ENCODE measurements at places on chromosomes 6 and 20.
A peak's percentile ranks its signal among the peaks of the same experiment; 100 is the strongest.

GRCh38 chr6:4297348-4297747, 162.0 kb upstream of the ECI2 start:
- no peak for DNase-seq

GRCh38 chr6:158816329-158816728, 2.8 kb downstream of the EZR start:
- DNase-seq = no peak

- DNase-seq = no peak
Observed at GRCh38 chr20:33539129-33539528, 49.2 kb downstream of the CBFA2T2 start.

DNA sequence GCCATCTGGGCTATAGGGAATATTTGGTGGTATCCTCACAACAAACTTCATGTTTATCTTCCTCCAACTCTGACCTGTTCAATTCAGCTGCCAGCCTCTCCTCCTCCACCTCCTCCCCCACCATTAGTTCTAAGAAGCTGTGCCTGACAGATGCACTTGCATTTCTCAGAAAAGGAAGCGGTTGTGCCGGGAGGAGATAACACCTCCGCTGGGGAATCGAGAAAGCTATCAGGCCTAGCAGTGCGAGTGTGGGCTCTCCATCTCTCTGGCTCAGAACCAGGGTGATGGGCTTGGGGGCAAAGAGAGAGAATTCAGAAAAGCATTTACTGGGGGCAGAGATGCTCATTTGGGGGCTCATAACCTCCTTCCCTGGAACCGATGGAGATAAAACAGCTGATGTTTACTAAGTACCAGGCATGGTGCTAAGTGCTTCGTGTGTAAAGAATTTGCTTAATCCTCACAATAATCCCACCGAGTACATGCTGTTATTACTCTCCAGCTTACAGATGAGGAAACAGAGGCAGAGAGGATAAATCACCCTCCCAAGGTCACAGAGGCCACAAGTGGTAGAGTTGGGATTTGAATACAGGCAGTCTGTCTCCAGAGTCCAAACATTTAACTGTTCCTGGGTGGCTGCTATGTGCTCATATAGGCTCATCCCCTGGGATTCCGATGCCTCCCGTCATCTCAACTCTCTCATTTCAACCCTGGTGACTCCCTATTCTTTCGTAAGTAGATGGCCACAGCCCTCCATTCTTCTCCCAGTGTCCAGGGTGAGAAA, 38.3 kb downstream of the COX4I2 start:
- no peak for DNase-seq

GRCh38 chr6:153957394-153957793, 81.6 kb upstream of the OPRM1 start:
- no peak for DNase-seq

DNA sequence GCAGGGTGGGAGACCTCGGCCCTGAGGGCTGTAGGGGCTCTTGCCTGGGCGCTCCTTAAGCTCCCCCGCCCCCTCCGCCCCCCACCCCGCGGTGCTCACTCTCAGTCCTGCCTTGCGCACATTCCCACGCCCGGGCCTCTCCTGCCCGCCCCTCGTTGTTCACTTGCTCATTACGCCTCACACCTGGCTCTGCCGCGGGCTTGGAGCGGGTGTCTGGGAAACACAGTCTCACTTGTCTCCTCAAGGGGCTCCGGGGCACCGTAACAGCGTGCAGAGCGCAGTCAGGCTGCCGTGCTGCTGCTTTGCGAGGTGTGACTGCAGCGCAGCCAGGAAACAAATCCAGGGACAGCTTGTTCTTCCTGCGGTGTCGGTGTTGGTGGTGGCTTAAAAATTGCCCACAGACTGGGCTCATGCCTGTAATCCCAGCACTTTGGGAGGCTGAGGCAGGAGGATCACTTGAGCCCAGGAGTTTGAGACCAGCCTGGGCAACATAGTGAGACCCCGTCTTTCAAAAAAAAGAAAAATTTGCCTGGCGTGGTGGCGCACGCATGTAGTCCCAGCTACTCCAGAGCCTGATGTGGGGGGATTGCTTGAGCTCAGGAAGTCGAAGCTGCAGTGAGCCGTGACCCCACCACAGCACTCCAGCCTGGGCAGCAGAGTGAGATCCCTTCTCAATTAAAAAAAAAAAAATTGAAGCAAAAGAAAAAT, 4.6 kb downstream of the NPBWR2 start:
- no peak for DNase-seq

GRCh38 chr6:6008089-6008647, 1.4 kb upstream of the NRN1 start:
- no peak for DNase-seq

DNA sequence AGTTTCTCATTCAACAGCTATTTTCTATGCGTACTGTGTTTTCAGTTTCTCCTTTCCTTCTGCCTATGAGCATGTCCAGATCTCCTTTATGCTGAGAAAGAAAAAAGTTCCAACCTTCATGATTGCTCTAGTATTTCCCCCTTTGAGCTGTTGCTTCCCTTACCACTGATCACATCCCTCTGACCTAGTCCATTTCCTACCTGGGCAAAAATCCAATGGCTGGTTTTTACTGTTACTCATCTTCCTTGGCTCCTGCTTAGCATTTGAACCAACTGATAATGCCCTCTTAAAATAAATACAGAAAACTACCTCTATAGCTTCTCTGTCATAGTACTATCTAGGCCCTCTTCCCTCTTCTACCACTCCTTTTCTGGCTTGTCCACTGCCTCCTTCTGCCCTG, 6.0 kb downstream of the RFX6 start:
- no peak for DNase-seq

- no peak for DNase-seq
Observed at GRCh38 chr20:45647441-45648050, 16.5 kb upstream of the WFDC9 start.

DNA sequence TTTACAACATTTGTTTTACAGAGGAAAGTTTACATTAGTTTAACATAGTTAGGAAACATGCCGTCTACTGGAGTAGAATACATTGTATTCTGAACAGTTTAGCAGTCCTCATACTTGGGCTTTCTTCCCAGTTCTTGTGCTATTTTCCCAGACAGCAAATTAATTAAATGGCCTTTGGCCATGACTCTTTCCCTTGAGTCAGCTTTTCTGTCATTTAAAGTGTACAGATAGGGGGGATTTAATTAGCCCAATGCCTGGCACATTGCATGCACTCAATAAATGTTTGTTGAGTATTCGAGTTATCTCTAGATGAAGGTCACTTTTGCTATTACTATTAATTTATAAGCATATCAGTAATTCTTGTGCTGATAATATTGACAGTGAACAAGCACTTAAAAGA, 1.6 kb downstream of the TMEM244 start:
- no peak for DNase-seq

- DNase-seq = no peak
Observed at GRCh38 chr20:55054453-55054852, 579.1 kb downstream of the DOK5 start.

- DNase-seq = no peak
Observed at GRCh38 chr6:89098461-89098860, 17.9 kb downstream of the PNRC1 start.

GRCh38 chr6:25363427-25363826, 84.3 kb downstream of the CARMIL1 start:
- DNase-seq = no peak

- DNase-seq = no peak
Observed at GRCh38 chr6:39642270-39642669, 82.9 kb downstream of the KIF6 start.

DNA sequence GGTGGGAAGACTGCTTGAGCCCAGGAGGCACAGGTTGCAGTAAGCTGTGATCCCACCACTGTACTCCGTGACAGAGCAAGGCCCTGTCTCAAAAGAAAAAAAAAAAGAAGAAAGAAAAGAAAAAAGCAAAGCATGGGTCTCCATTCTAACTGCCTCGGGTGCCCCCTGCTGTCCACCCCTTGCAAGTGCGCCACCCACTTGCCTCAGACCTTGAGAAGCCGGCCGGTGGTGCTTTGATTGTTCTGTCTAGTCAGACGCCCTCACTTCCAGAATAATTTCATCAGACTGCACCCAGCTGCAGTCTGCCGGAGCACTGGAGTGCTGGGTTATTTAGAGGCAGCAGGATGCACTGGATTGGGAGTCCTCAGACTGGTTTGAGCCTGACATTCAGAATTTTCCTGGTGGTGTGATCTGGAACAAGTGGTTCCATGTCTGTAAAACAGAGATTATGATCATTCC, 17.6 kb upstream of the TM9SF4 start:
- peak; percentile 88 for DNase-seq

DNA sequence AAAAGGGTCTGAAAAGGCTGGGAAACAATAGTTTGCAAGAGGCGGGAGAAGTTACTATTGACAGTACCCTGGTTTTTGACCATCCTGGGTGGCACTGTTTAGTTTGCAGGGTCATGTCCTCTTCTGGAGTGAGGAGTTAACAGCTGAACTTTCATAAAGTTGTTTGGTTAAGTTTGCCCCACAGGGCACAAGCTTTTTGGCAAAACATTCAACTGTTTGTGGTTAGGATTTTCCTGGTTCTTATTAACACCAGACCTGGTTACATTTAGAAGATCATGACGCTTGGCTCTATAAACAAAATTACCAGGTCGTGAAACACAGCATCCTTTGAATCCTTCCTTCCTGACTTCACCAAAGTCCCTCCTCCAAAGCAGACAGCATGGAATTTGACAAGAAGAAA, 106.1 kb downstream of the RIN2 start:
- no peak for DNase-seq

DNA sequence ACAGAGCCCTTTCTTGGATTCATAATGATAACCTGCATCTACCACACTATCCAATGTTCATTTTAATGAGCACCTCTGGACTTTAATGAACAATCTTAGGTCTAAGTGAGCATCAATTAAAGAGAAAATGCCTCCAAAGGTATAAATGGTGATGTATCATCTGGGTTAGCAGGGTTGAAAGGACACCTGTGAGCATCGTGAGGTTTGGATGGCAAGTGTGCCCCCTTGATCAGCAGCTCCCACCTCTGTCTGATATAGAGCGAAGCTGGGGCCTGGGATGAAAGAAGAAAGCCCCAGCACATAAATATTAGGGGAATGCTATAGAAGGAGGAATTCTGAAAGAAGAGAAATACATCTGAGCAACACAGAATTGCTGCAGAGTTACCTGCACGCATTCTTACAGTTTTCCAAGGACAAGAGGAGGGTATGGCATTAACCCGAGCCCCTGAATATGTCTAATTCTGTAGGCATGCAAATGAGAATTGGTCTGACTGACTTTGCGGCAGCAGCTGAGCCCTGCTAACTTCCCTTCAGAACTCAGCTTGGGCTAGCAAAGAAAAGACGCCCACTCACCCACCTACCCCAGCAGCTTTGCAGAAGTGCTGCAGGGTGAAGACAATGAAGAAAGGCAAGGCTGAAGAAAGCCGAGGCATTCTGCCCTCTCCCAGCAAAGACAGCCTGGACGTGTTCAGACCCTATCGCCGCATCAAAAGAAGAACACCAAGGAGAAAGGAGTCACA, 136.2 kb downstream of the GMPR start:
- DNase-seq = no peak

GRCh38 chr6:105988812-105989577, 97.1 kb upstream of the PRDM1 start:
- DNase-seq = no peak

DNA sequence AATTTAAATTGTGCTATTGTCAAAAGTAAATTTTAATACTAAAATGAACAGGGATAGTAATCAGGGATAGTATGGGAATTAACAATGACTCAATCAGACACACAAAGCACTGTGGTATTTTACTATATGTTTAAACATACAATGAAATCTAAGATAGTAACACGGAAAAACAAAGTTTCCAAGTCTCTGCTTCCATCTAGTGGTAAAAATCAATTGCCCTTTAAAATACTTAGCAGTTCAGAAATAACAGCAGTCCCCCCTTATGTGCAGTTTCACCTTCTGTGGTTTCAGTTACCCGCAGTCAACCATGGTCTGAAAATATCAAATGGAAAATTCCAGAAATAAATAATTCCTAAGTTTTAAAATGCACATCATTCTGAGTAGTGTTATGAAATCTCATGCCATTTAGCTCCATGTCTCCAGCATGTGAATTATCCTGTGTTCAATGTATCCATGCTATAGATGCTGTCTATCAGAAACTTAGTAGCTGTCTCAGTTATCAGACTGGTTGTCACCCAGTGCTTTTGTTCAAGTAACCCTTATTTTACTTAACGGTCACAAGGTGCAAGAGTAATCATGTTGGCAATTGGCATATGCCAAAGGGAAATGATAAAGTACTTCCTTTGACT, 58.5 kb downstream of the AHI1 start:
- no peak for DNase-seq

- no peak for DNase-seq
Observed at GRCh38 chr6:6686176-6686575, 97.7 kb downstream of the LY86 start.

- no peak for DNase-seq
Observed at GRCh38 chr6:155867682-155868081, 412.0 kb upstream of the NOX3 start.

DNA sequence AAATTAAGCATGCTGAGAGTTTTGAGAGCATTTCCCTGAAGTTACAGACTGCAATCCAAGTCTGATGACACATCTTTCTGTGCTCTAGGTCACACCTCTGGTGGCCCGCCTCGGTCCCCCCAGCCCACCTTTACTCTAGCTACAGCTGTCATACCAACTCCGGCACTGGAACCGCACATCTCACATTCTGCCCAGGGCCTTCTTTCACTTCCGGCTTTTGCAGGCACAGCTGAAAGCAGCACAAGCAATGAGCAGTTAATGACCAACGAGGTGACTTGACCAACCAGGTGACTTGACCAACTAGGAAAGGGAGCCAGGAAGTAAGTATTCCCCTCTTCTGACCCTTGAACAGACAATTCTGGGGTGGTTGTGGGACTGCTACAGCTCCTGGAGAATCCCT, 88.6 kb upstream of the MOCS1 start:
- no peak for DNase-seq

DNA sequence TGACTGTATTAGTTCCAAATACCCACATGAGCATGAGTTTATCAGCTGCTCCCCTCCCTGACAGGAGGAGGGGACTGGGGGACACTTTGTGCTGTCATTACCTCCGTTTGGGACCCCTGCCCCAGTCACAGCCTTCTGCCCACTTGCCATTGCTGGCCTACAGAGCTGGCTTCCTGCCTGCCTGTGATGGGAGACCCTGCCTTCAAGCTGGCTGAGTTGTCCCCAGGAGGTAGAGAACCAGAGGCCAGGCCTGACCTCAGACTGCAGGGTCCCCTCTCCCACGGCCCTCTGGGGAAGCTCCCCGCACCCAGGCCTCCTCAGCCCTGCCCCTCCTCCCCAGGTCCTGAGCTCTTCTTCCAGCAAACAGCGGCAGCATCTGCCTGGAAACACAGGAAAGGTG, 105.5 kb downstream of the JPH2 start:
- no peak for DNase-seq

DNA sequence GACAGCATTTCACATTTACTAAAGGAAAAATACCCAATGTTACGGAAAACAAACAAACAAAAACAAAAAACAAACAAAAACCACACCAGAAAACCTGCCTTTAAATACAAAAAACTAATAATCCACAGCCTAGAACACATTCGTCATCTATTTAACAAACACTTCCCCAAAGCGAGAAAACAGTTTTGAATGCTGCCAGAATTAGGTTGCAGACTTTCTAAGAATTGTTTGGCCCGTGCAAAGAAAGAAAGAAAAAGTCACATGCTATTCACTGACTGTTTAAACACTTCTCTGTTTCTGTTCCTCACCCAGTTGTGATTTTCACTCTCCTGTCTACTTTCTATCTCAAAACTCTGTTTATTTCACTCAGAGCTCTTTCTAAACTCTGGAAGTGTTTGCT, 52.5 kb downstream of the BCAS1 start:
- no peak for DNase-seq

GRCh38 chr20:39549733-39550132, 587.6 kb downstream of the DHX35 start:
- DNase-seq = no peak
